ENCODE measurements at places on chromosomes 12 and 14.

- peaks cover 38% of the 10 kb centered on the region for H3K27me3 ChIP-seq
- no peaks in the 10 kb centered on the region for H3K4me1 ChIP-seq
- H3K4me3 ChIP-seq: no peak overlapping the region
- H3K27ac ChIP-seq: no peak overlapping the region
- H3K36me3 ChIP-seq: no peaks in the 10 kb centered on the region
Observed at GRCh38 chr14:74248017-74248416, 8.8 kb downstream of the VSX2 start.

DNA sequence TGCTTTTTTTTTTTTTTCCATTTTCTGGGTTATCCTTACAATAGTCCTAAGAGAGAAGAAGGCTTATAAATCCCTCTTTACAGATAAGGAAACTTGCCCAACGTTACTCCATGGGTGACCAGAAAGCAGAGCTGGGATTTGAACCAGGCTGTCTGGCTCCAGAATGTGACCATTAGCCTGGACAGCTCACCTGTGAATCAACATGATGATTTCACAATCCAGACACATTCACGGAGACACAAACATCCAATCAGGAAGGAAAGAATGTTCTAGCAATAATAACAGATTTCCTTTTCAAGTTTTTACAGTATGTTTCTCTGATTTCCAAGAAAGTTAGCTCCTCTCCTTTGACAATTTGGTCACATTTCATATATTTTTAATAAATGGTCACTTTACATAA lies 118.3 kb downstream of the GALC start:
- no peak overlapping the region for H3K27ac ChIP-seq
- H3K27me3 ChIP-seq: no peaks in the 10 kb centered on the region
- no peaks in the 10 kb centered on the region for H3K36me3 ChIP-seq
- no peak for DNase-seq
- H3K4me3 ChIP-seq: no peak overlapping the region

DNA sequence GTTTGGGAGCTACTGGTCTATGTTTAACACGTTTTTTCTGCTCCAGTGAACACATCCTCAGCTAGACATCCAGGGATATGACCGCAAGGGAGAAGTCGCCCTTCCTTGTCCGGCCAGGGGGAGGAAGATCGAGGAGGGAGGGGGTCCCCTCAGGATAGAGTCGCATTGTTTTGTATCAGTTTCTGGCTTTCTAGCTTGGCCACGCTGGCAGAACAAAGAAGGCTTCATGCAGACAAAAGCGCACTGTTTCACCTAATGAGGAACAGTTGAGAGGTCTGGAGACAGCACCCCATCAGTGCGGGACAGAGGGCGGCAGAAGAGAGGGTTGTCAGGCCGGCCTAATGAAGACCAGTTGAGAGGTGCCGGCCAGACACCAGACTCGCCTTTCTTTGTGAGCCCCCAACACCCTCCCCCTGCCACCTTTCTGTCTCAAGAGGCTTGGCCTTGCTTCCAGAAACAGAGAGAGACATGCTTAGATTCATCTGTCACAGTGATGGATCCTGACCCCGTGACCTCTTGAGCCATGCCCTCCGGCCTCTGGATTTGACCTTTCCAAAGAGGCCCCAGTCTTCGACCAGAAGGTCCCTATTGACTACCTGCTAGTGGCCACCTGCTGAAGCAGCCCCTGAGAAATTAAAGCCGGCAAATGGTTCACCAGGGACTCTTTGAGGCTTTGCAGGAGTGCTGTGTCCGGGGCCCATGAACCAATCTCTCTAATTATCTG lies 254.7 kb upstream of the TBX3 start:
- H3K27me3 ChIP-seq: peaks cover 9% of the 10 kb centered on the region
- H3K4me3 ChIP-seq: no peak overlapping the region
- DNase-seq: no peak
- H3K36me3 ChIP-seq: no peaks in the 10 kb centered on the region

GRCh38 chr12:45257185-45257930 lies 41.5 kb downstream of the ANO6 start:
- peaks cover 13% of the 10 kb centered on the region for H3K4me1 ChIP-seq
- DNase-seq: peak; percentile 71
- H3K36me3 ChIP-seq: no peaks in the 10 kb centered on the region
- no peak overlapping the region for H3K4me3 ChIP-seq
- no peaks in the 10 kb centered on the region for H3K27me3 ChIP-seq
- H3K27ac ChIP-seq: no peak overlapping the region

DNA sequence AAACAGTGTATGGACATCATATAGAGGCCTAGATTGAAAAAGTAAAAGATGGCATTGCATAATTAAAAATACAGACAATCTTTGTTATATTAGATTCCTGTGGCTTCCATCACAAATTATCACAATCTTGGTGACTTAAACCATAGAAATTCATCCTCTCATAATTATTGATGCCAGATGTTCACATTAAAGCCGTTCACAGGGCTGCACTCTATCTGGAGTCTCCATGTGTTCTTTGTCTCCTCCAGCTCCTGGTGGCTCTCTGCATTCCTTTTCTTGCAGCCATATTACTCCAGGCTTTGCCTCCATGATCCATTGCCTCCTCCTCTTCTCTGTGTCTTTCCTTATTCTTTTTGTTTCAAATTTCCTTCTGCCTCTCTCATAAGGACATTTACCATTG lies 875.7 kb upstream of the USP15 start:
- no peak for DNase-seq
- H3K27me3 ChIP-seq: no peaks in the 10 kb centered on the region
- no peak overlapping the region for H3K4me3 ChIP-seq
- no peak overlapping the region for H3K27ac ChIP-seq

All from endodermal cell (in vitro differentiated cells).